Activated CD4-positive, alpha-beta memory T cell treated with anti-CD3 and anti-CD28 coated beads for 36 hours (primary cell): ENCODE measurements at places on chromosomes 6 and 20.
A peak's percentile ranks its signal among the peaks of the same experiment; 100 is the strongest.

DNA sequence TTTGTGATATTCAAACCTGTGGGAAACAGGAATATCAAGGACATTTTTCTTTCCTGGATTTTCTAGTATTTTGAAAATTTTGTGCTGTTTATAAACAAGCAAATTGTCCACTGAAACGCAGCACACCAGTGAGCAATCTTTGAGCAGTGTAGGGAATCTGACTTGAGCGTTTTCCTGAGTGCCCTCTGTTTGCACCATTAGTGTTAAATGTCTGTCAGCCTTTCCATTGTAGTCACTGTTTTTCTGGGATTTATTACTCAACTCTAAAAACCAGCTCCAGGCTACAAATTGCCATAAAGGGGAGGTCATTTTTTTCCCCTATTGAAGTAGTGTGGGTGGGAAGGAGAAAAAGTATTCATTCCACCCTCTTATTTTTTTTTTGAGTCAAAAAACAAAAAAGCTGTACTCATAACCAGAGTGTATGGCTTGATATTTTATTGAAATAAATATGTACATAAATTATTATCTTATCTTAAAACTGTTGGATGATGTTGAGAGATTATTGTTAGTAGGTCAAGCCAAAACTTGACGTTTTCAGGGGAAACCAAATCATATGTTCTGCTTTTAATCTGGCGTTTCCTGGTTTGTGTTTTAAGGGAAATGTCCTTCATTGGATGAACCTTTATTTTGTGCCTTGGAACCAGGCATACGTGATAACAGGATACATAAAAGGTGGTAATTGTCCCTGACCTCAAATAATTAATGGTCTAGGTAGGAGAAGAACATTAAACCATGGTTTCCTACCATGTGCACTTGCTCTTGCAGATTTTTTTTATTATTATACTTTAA lies 51.8 kb downstream of the TSHZ2 start:
- peak overlapping the region; percentile 92 for H3K27ac ChIP-seq
- no peaks in the 10 kb centered on the region for H3K27me3 ChIP-seq
- peaks cover 78% of the 10 kb centered on the region for H3K4me1 ChIP-seq
- H3K36me3 ChIP-seq = peaks cover 21% of the 10 kb centered on the region

- H3K4me3 ChIP-seq = no peak overlapping the region
- DNase-seq = no peak
- H3K36me3 ChIP-seq = peaks cover 63% of the 10 kb centered on the region
- no peaks in the 10 kb centered on the region for H3K4me1 ChIP-seq
Measured at GRCh38 chr6:83958241-83958685, 75.3 kb upstream of the MRAP2 start.

DNA sequence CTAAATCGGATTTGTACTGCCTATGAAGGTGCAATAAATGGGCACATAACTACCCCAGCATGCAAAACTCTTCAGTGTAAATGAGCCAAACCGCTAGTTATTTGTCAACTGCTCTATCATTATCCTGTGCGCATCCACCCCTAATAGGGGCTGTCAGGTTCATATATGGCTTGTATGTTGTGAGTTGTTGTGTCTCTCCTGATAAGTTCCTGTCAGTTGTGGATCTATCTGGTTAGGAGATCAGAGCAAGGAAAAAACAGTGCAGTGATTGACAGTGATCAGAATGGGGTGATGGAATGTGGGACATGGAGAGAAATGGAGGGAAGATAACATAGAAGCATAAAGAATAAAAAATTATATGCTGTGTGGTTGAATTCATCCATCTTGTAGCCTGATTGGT lies 686.9 kb upstream of the ID4 start:
- DNase-seq = no peak
- H3K4me3 ChIP-seq = no peak overlapping the region
- H3K27ac ChIP-seq = no peak overlapping the region
- H3K36me3 ChIP-seq = no peaks in the 10 kb centered on the region
- no peaks in the 10 kb centered on the region for H3K4me1 ChIP-seq
- H3K27me3 ChIP-seq = no peaks in the 10 kb centered on the region

DNA sequence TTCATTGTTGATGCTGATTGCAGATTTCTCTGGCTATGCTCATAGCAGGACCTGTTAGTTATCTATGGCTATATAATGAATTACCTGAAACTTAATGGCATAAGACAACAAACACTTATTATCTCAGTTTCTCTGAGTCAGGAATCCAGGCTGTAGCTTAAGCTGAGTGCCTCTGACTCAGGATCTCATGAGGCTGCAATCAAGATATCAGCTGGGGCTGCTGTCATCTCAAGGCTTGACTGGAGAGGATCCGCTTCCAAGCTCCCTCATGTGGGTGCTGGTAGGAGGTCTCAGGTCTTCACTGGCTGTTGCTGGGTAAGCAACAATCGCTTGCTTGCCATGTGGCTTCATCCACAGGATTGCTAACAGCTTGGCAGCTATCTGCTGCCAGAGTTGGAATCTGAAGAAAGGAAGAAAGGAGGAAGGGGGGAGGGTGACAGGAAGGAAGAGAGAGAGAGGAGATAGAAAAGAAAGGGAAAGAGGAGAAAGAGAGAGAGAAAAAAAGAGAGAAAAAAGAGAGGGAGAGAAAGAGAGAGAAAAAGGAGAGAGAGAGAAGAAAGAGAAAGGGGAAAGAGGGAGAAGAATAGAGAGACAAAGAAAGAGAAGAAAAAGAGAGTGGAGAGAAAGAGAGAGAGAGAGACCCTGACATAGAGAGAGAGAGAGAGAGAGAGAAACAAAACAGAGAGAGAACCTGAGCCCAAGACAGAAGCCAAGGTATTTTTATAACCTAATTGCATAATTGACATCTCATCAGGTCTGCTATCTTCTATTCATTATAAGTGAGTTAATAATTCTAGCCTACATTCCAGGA lies 579.0 kb upstream of the BTBD3 start:
- H3K36me3 ChIP-seq = no peaks in the 10 kb centered on the region
- H3K27ac ChIP-seq = no peak overlapping the region
- H3K27me3 ChIP-seq = no peaks in the 10 kb centered on the region
- no peak for DNase-seq

DNA sequence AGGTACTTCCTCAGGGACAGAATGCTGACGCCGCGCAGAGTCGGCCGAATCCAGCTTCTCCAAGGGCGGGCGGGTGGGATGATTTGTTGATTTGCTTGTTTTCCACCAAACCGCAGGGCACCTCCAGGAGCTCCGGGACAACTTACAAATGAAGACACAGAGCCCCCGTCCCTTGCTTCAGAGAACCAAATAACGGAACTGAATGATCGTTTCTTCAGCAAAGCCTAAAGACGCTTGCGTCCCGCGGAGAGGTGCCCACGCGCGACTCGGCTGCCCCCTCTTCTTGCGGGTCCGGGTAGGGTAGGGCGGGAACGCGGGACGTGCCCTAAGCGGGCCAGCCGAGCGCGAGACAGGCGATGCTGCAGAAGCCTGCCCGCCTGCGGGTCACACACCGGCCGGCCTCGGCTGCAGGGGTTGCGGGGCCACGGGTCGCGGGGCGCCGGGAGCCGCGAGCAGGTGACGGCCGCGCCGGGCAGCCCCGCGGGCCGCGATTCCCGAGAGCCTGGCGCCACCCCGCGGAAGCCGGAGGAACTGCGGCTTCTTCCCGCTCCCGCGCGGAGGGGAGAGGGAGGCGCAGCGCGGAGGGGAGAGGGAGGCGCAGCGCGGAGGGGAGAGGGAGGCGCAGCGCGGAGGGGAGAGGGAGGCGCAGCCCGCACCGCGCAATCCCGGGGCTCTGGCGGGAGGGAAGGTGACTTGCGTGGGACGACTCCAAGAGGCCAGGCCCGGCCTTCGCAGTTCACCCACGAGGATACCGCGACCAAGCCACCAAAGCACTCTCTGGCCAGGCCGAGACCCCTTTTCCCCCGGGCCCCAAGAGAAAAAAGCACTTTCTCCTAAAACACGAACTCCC lies 7.7 kb upstream of the FOXF2 start:
- peaks cover 70% of the 10 kb centered on the region for H3K27me3 ChIP-seq
- no peak overlapping the region for H3K4me3 ChIP-seq
- no peaks in the 10 kb centered on the region for H3K36me3 ChIP-seq
- peaks cover 31% of the 10 kb centered on the region for H3K4me1 ChIP-seq
- peak; percentile 72 for DNase-seq

DNA sequence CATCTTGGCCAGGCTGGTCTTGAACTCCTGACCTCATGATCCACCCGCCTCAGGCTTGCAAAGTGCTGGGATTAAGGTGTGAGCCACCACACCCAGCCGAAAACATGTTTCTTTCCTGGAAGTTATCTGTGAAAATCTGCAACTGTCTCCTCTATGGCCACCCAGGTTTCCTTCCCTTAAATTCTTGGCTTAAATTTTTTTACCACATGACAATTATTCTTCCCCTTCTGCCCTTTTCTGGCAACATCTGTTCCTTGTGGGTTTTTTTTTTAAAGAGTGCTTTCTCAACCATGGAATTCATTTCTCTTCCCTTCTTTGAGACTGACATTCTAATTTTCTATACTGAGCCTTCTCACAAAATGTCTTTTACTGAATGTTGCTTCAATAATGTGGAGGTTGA lies 59.6 kb downstream of the DOK5 start:
- no peak overlapping the region for H3K4me3 ChIP-seq
- H3K36me3 ChIP-seq = no peaks in the 10 kb centered on the region
- H3K4me1 ChIP-seq = no peaks in the 10 kb centered on the region
- DNase-seq = no peak
- H3K27ac ChIP-seq = no peak overlapping the region
- H3K27me3 ChIP-seq = peaks cover 5% of the 10 kb centered on the region

- H3K27me3 ChIP-seq = peaks cover 13% of the 10 kb centered on the region
- no peak overlapping the region for H3K4me3 ChIP-seq
- no peak for DNase-seq
Measured at GRCh38 chr6:52929321-52930164, 20.0 kb upstream of the GSTA3 start.

DNA sequence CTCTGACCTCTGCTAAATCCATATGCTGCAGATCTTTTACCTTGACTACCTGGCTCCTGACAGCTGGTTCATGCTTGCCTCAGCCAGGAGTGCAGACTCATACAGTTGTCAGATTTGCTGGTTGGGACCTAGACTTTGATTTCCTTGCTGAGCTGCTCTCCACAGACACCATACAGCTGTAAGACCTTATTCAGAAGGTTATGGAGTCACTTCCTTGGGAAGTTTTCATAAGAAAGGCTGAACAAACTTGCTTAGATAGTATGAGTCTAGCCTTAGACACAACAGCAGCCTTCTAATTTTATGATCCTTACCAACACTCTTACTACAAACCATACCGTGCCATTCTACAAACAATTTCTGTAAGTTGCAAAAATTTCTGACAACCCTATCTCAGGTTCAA lies 102.9 kb downstream of the EDN1 start:
- no peaks in the 10 kb centered on the region for H3K4me1 ChIP-seq
- no peak for DNase-seq
- no peak overlapping the region for H3K4me3 ChIP-seq
- H3K36me3 ChIP-seq = no peaks in the 10 kb centered on the region

- H3K27ac ChIP-seq = no peak overlapping the region
- no peak for DNase-seq
- H3K27me3 ChIP-seq = peaks cover 54% of the 10 kb centered on the region
- no peak overlapping the region for H3K4me3 ChIP-seq
Measured at GRCh38 chr6:32799168-32799567, 17.6 kb downstream of the HLA-DOB start.

GRCh38 chr20:17654649-17655285 lies 27.3 kb downstream of the RRBP1 start:
- DNase-seq = no peak
- H3K36me3 ChIP-seq = peaks cover 15% of the 10 kb centered on the region
- H3K27me3 ChIP-seq = no peaks in the 10 kb centered on the region
- H3K4me1 ChIP-seq = peaks cover 7% of the 10 kb centered on the region
- H3K4me3 ChIP-seq = no peak overlapping the region

- no peak overlapping the region for H3K4me3 ChIP-seq
- peaks cover 59% of the 10 kb centered on the region for H3K36me3 ChIP-seq
- peaks cover 7% of the 10 kb centered on the region for H3K4me1 ChIP-seq
- no peaks in the 10 kb centered on the region for H3K27me3 ChIP-seq
- no peak for DNase-seq
- no peak overlapping the region for H3K27ac ChIP-seq
Measured at GRCh38 chr6:107894809-107895396, 63.1 kb downstream of the SEC63 start.

GRCh38 chr20:11511821-11512220 lies 405.9 kb upstream of the BTBD3 start:
- H3K4me3 ChIP-seq = no peak overlapping the region
- no peak for DNase-seq
- H3K27ac ChIP-seq = no peak overlapping the region
- H3K27me3 ChIP-seq = no peaks in the 10 kb centered on the region
- no peaks in the 10 kb centered on the region for H3K36me3 ChIP-seq

DNA sequence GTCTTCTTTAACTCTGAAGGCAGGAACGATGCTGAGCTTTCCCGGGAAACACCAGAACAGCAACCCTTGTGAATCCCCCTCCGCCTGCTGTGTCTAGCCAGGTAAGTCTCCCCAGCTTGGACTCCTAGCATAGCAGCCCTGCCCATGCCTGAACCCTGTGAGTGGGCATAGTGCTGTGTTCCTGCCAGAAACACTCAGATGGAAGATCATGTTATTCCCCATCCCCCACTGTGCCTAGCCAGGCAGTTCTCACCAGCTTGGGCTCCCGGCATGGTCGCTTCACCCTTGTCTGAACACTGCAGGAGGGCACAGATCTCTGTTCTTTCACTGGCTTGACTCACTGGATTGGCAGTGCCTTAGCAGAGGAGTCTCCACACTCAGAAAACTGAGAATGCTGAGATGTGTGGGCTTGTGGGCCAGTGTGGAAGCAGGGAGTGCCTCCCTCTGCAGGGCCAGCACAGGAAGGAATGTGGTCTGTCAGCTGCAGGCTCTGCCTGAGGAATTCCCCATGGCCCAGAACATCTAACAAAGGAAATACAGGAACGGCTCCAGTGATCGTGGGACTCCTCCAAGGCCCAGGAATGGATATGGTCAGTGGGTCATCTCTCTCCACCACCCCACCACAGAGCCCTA lies 440.1 kb upstream of the ADGRB3 start:
- DNase-seq = no peak
- no peak overlapping the region for H3K4me3 ChIP-seq
- H3K27me3 ChIP-seq = no peaks in the 10 kb centered on the region
- no peaks in the 10 kb centered on the region for H3K4me1 ChIP-seq

DNA sequence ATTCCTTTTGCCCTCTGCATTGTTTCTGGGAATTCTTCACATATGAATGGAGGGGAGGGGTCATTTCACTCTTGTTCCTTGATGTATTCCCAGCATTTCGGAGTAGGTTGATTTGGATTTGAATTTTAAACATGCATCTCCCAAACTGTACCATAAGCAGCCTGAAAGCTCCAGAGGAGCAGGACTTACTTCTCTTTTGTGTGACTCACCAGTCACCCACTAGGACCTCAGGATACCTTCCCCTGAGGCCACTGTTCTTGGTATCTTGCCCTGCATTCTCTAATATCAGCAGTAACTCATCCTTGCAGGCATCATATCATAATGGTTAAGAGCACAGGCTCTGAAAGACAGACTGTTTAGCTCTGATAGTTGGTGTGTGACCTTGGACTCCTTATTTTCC lies 703 bp downstream of the MRPL2 start:
- no peak for DNase-seq
- peaks cover 18% of the 10 kb centered on the region for H3K36me3 ChIP-seq
- peaks cover 37% of the 10 kb centered on the region for H3K4me1 ChIP-seq
- no peaks in the 10 kb centered on the region for H3K27me3 ChIP-seq
- peak overlapping the region; percentile 95 for H3K27ac ChIP-seq

DNA sequence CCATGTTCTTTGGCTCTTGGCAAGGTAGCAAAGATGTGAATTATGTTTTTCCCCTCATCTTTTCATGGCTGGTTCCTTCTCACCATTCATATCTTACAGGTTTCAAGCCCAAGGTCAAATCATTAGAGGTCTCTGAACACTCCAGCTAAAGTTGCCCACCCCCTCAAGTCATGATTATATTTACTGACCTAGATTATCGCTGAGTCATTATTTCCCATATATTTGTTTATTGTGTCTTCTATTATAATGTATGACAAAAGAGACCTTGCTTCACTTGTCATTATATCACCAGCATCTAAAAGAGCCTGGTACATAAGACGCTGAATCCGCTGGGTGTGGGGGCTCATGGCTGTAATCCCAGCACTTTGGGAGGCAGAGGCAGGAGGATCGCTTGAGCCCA lies 12.4 kb downstream of the DSN1 start:
- DNase-seq = no peak
- peaks cover 27% of the 10 kb centered on the region for H3K36me3 ChIP-seq
- peaks cover 4% of the 10 kb centered on the region for H3K4me1 ChIP-seq
